ENCODE measurements at places on chromosomes 1 and 21.

- no peak for DNase-seq
These were observed 35.1 kb upstream of the JUN start for GRCh38 chr1:58818976-58819375.

DNA sequence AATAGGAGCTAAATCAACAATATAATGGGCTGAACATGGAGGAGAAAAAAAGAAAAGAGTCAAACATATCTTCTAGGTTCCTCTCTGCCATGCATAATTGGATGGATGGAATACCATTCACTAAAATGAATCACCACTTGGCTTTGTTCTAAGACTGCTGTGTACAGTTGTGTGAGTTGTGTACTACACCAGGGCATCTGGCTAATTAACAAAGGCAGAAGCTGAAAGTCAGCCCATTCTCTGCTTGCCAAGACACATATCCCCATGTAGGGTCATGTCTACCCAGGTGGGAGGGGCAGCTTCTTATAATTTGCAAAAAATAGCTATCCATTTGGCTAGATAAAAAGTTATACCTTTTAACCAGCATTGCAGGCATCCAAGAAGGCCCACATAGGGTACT lies 21.0 kb downstream of the JUN start:
- no peak for DNase-seq

GRCh38 chr21:29271927-29272333 lies 26.8 kb upstream of the BACH1 start:
- no peak for DNase-seq

DNA sequence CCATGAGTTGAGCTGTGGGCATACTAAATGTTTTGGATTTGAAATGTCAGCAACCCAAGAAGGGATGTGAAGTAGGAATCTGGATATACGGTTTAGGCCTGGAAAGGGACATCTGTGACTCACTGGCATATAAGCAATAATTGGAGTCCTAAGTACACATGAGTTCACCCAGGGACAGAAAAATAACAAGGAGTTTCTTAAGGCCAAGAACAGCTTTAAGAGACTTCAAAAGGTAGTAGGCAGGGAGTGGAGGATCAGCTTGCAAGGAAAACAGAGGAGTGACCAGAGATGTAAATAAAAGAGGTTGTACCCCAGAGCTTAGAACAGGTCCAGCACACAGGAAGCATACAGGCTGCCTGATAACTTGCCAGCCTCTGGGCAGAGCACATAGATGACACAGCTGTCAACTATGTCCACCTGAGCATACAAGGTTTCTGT lies 28.1 kb downstream of the TMEM50B start:
- no peak for DNase-seq

GRCh38 chr21:41564871-41565274 lies 56.9 kb upstream of the TMPRSS2 start:
- DNase-seq = no peak

All from stimulated activated CD8-positive, alpha-beta memory T cell treated with anti-CD3 and anti-CD28 coated beads, Interleukin-2, amount 100 ng/mL, for 1 hour (primary cell).